ENCODE measurements at places on chromosomes 13 and 19.

GRCh38 chr19:13091400-13092157, 11.1 kb downstream of the LYL1 start:
- DNase-seq: no peak

DNA sequence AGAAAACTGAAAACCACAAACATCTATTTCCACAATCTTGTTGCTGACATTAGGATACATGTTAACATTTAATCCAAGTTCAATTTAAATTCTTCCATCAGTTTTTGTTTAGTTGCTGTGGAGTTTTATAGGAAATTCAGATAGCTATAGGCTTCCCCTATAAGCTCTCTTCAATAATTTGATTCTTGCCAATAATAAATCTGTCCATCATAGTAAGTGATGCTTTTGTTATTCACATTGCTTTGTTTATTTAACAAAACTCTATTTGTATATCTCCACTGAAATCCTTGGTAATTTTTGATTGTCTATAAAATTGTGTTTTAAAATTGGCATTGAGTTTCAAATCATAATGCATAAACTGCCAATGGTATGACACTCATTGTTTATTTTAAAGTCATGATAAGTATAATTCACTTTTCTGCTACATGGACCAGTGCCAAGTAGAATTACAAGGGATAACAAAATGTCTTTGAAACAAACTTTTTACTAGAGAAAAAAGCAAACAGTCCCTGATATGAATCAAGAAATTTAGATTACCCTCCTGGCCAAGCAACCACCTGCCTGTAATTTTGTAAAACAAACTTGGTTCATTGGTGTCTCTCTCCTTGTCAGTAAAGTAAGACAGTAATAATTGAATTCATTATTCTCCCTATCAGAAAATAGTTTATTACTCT, 577.3 kb upstream of the GPC6 start:
- DNase-seq: no peak

GRCh38 chr19:34217952-34218817, 36.2 kb upstream of the GARRE1 start:
- DNase-seq: peak; percentile 32

DNA sequence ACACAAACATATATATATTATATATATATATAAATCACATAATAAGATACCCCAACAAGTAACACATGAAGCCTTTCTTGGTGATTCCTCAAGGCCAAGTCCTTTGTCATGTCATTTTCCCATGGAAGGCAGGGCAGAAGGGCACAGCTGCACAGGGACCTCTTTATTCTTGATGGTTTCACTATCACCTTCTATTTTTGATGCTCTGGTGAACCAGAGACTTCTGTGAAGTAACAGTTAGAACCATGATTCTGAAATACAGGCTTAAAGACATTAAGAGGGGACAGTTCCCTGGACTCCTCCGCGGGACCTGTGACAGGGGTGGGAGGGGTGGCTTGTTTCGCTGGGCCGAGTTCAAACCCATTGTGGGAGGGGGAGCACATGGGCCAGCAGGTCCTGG, 104.0 kb downstream of the DGKH start:
- no peak for DNase-seq

- DNase-seq: no peak
These were observed 54.1 kb downstream of the DNAJC15 start for GRCh38 chr13:43077461-43077860.

- DNase-seq: no peak
These were observed 39.6 kb downstream of the HSPH1 start for GRCh38 chr13:31122143-31122542.

- DNase-seq: no peak
These were observed 1050.4 kb downstream of the EFNB2 start for GRCh38 chr13:105485081-105485480.

- no peak for DNase-seq
These were observed 2.6 kb downstream of the CSNK1A1L start for GRCh38 chr13:37102896-37103295.

DNA sequence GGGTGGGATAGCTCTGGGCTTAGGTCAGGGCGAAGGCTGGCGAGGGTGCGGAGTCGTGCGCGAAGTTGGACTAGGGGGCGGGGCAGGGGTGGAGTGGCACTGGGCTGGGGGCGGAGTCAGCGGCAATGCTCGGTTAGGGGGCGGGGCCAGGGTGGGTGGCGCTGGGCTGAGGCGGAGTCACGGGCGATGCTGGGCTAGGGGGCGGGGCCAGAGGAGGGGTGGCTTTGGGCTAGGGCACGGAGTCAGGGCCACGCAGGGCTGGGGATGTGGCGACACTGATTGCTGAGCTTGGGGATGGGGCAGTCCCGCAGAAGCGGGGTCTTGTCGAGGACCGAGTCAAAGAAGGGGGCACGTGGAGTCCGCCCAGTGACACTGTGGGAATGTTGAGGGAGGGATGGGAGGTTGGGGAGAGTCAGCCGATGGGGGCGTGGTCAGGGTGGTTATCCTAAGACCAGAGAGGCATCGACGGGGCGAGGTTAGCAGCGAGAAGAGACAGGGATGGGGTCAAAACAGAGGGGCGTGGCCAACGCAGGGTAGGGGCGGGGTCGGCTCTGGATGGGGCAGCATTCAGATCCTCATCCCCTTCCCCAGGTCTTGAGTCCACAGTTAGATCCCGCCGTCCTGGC, 8.7 kb downstream of the HOMER3 start:
- DNase-seq: peak; percentile 57

DNA sequence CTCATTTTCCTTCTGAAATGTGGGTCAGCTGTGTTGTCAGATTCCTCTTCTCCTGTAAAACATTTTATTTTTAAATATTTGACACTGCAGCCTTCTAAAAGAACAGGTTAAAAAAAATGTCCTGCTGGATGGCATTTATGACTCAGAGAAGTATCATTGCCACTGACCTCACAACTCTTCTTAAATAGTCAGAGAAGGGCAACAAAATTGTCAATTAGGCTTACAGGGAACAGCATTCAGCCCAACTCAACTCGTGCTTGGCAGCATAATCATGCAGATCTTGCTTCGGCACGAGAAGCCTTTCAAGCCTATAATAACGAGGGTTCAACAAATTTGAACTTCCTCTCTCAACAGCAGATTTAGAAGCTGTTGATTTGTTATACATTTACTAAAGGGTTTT, 296.7 kb upstream of the DACH1 start:
- DNase-seq: no peak

GRCh38 chr13:22082437-22083100, 411.7 kb downstream of the FGF9 start:
- no peak for DNase-seq

GRCh38 chr19:15378534-15379082, 979 bp downstream of the AKAP8 start:
- peak; percentile 20 for DNase-seq

DNA sequence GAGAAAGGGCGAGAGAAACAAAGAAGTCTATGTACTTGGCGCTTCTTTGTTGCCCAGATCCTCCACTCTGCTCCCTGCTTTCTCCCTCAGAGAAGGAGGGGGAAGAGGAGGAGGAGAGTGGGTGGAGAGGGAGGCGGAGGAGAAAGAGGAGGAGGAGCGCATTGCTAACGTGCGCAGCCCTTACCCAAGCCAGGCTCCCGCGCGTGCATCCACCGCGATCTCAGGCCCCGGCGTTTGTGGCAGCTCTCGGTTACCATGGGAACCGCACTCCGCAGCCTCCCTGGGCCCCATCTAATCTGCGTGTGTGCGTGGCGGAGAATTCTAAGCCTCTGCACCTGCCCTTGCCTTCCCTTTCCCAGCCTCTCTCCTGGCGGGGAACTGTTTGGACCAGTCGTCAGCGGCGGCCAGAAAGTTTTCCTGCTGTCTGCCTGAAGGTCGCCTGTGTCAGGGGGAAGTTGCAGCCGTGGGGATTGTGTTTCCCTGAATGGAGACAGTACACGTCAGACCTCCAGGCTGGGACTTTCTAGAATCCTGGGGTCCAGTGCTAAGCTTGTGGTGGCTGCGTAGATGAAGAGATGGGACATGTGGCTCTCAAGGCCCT, at the start of gene ERICH6B:
Gene ERICH6B (minus strand): TSS at position 239 of the 601 bp plus-strand sequence. CDS start 18,734 bp downstream, outside the sequence.
- DNase-seq: no peak

- DNase-seq: no peak
These were observed 54.9 kb upstream of the SACS start for GRCh38 chr13:23488442-23488841.

DNA sequence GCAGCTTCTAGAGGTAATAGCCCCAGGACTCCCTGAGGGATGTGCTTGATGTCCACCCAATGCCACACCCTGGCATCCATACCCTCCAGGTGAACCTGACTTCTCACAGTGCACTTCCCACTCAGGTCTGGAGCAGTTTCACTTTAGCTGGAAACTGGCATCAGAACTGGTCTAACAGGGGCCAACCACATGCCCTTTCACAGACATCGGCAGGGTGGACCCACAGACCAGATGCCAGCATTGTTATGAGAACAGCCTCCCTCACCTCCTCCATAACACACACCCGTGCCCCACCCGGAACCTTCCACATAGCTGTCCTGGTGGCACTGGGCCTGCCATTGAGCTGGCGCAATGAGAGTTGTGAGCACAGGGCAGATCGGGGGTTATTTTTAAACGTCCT, 77.4 kb upstream of the GPR12 start:
- DNase-seq: no peak

GRCh38 chr19:17049711-17050280, 23.2 kb upstream of the CPAMD8 start:
- no peak for DNase-seq

- DNase-seq: no peak
These were observed 8.9 kb downstream of the PIAS4 start for GRCh38 chr19:4016486-4016885.

GRCh38 chr13:50995854-50996253, 86.3 kb downstream of the RNASEH2B start:
- no peak for DNase-seq

DNA sequence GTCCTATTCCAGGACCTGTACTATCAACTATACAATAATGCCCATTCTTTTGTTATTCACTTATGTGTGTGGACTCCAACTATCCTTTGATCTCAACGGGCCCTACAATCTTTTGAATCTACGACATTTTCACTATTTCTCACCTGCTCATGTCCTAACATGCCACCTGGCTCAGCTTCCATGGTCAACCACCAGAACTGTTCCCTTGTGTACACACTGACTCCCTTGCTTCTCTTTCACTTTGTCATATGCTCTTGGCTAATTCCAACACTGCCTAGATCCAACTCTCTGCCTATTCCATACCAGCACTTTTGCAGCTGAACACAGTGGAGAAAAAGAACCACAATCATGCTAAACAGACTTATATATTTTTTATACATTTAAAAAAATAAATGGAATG, 53.1 kb downstream of the MICU2 start:
- DNase-seq: no peak

DNA sequence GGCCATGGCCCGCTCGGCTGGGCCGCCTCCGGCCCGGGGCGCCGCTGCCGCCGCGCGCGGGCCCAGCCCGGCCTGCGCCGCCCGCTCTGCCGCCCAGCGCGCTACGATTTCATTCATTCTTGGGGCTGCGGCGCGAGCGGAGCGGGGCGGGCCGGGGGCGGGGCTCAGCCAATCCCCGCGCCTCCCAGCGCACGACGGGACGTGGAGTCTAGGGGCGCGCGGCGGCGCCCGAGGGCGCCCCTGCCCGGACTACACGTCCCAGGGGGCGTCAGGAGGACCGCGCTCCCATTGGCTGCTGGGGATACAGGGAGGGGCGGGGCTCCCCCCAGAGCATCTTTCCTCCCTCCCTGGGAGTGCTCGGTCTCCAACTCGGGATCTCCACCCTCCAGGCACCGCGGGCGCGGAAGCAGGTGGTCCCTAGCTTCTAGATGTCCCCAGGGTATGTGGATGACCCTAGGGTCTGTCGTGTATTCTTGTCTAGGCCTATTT, 5.6 kb upstream of the DPF1 start:
- peak; percentile 81 for DNase-seq

DNA sequence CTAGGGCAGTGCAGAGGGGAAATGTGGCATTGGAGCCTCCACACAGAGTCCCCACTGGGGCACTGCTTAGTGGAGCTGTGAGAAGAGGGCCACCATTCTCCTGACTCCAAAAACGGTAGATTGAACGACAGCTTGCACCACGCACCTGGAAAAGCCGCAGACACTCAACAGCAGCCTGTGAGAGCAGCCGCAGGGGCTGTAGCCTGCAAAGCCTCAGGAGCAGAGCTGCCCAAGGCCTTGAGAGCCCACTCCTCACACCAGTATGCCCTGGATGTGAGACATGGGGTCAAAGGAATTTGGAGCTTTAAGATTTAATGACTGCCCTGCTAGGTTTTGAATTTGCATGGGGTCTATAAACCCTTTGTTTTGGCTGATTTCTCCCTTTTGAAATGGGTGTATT, 31.7 kb downstream of the NEK5 start:
- no peak for DNase-seq

Data from CMK (cell line).